Peyer's patch (tissue), 4 donors: ENCODE measurements at places on chromosomes 1 and 21. TPM values are rescaled to one million over a fixed set of nuclear protein-coding genes. Genes with fewer than 3 reads are reported as not detected.

Gene OR2L5
- not detected for total RNA-seq

Gene E2F2
- 11.5 TPM for total RNA-seq

Gene LRRC3
- total RNA-seq: 6.6 TPM

Gene SLC16A1
- 33.1 TPM for total RNA-seq

Gene LRRC53
- not detected for total RNA-seq

Gene ZYG11A
- total RNA-seq: not detected

Gene KDF1
- total RNA-seq: 25.7 TPM

Gene SDF4
- 88.3 TPM for total RNA-seq

Gene RPTN
- total RNA-seq: not detected
